ENCODE measurements at places on chromosomes 16 and 17. TPM values are rescaled to one million over a fixed set of nuclear protein-coding genes. Genes with fewer than 3 reads are reported as not detected.

The CPHXL2 gene
- total RNA-seq: not detected

The TBC1D3E gene
- not detected for total RNA-seq

The NOG gene
- total RNA-seq: 0.42 TPM

The TMC5 gene
- not detected for total RNA-seq

The SCPEP1 gene
- total RNA-seq: 76.2 TPM

The NPIPA2 gene
- total RNA-seq: not detected

The ZFP3 gene
- 1.2 TPM for total RNA-seq

The CCL8 gene
- total RNA-seq: 0.89 TPM

The GNG13 gene
- total RNA-seq: not detected

The LRRC36 gene
- total RNA-seq: not detected

The AGRP gene
- not detected for total RNA-seq

The WDR45B gene
- 88.5 TPM for total RNA-seq

The KRT33A gene
- not detected for total RNA-seq

The EVI2A gene
- total RNA-seq: 0.09 TPM

The KRT12 gene
- not detected for total RNA-seq

The NLGN2 gene
- total RNA-seq: 15.1 TPM

The SPATA22 gene
- total RNA-seq: not detected

The CCL5 gene
- under 0.01 TPM for total RNA-seq

The MYCBPAP gene
- 0.59 TPM for total RNA-seq

The CDK5R1 gene
- 1.5 TPM for total RNA-seq

Data from smooth muscle cell of the umbilical artery (primary cell).